ENCODE measurements at places on chromosomes 6 and 20.
A peak's percentile ranks its signal among the peaks of the same experiment; 100 is the strongest.

DNA sequence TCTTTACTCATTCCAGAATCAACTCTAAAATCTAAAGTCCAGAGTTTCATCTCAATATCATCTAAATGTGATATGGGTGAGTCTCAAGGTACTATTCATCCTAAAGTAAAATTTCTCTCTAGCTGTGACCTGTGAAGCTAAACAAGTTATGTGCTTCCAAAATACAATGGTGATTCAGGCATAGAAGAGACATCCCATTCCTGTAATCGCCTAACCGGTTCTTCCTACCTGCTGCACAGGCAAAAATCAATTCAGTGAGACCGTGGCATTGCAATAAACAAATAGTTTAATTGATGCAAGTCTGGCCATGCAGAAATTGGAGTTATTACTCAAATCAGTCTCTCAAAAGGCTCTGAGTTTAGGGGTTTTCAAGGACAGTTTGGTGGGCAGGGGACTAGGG, 232.8 kb downstream of the UBE3D start:
- no peak for DNase-seq

- no peak for DNase-seq
These were observed 136.0 kb upstream of the AHI1 start for GRCh38 chr6:135633573-135633972.

DNA sequence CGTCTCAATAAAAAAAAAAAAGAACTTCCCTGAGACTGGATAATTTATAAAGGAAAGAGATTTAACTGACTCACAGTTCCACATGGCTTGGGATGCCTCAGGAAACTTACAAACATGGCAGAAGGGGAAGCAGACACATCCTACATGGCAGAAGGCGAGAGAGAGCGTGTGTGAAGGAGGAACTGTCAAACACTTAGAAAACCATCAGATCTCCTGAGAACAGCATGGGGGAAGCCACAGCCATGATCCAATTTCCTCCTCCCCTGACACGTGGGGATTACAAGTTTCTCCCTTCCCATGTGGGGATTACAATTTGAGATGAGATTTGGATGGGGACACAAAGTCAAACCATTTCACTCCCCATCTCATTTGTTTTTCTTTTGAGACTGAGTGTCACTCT, 46.6 kb upstream of the TFAP2C start:
- no peak for DNase-seq

DNA sequence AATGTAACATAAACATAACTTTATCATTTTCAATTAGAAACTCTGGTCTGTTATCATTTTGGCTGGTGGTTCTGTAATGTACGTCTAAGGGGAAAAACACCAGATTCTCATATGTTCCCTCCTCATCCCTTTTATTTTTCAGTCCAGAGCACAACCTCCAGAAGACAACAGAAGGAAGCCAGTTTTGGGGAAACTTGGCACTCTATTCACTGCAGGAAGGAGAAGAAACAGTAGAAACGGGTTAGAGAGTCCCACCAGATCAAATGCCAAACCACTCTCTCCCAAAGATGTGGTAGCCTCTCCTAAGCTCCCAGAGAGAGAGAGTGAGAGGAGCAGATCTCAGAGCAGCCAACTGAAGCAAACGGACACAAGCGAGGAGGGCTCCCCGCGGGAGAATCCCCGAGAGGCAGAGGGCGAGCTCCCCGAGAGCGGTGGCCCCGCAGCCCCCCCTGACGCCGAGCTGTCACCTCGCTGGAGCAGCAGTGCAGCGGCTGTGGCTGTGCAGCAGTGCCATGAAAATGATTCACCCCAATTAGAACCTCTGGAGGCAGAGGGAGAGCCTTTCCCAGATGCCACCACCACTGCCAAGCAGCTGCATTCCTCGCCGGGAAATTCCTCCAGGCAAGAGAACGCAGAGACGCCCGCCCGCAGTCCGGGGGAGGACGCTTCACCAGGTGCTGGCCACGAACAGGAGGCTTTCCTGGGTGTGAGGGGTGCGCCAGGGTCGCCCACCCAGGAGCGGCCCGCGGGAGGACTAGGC, 117.8 kb downstream of the RTN4IP1 start:
- no peak for DNase-seq

- peak; percentile 30 for DNase-seq
These were observed 54.4 kb upstream of the CEP85L start for GRCh38 chr6:118705544-118706491.

Data from GM12878 (cell line).